ENCODE measurements at places on chromosomes 4 and X.

DNA sequence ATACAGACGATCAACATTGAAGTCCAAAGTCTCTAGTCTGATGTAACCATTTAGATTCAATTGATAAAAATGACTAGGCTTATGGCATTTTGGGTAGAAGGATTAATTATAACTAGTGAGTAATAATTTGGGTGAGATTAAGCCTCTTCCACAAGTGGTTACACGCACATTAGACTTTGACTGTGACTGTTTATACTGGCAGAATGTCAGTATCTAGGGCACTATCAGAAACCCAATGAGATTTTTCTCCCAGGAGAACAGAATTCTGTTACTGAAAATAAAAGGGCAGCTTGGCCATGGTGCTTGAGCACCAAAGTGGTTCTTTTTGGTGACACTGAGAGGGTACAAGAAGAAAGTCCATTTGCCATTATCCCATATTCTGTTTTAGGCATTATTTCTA lies 3.3 kb downstream of the PLS3 start:
- DNase-seq = no peak

DNA sequence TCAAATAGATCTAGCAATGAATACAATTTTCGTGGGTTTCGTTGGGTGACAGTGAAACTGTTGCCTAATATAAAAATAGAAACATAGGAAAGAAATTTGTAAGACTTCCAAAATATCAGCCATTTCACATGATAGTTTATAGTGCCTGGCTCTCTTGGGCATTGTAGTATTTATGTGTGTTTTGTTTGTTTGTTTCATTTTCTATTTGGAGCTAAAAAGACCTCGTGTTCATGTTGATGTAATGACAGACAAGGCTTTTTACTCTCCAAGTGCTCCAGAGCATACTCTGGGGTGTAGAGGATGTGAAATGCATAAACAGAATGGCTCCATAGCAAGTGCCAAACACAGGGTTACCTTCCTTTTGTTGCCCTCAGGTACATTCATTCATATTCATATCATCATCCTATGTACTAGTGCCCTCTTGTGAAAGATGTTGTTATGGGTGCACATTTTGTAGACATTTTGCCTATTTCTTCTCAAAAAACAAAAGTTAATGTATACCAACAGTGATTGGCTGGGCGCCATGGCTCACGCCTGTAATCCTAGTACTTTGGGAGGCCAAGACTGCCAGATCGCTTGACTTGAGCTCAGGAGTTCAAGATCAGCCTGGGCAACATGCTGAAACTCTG lies 100.7 kb upstream of the AMOT start:
- DNase-seq = no peak

GRCh38 chr4:114396808-114397207 lies 201.8 kb upstream of the UGT8 start:
- no peak for DNase-seq

- no peak for DNase-seq
Observed at GRCh38 chr4:107276052-107276451, 239.9 kb upstream of the DKK2 start.

DNA sequence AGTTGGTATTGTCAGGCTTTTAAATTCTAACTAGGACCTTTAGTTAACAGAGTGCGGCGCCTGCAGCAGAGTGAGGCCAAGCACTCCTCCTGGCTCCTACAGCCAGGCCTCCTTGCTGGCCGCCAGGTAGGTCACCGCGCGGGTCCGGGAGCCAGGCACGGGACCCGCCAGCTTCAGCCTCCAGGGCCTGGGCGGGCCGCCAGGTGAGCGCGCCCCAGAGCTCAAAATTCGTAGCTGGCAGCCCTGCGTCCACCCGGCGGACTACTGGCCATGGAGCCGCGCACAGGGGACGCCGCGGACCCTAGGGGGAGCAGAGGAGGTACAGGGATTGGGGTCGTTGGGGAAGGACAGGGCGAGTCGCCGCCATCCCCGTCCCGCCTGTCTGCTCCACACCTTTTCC lies at the start of gene MAGIX:
TSS of gene MAGIX (plus strand) at position 139 of the 400 bp plus-strand sequence. CDS start at position 271, 132 bp downstream.
- no peak for DNase-seq

DNA sequence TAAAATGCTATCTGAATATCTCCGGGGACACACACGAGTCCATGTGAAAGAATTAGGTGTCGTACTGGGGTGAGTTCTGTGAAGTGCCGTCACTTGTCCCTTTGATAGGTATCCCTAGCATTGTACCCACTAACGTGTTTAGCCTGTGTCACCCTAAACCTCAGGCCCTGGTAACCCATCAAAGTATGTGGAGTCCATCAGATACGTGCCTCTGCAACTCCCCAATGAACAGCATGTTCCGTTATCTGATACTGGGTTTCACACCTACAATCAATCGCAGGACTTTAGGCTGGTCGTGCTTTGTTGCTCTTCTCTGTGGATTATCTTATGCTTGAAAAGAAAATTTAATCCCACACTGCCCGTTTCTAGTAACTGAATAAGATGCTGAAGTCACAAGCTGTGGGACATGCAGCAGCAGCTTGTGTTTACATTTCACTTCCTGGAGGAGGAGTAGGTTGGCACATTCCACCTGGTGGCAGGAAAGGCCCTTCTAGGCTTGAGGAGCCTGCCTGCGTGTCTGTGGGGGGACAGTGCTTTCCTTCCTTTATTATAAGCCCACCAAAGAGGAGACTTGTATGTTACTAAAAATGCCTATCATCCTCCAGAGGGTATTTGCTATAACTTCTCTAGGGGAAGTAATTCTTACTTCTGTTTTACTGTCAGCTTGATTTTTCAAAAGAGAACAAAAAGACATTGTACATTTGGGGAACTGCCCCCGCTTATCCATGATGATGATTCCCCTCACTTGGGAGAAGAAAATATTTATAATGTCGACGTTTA lies 127.2 kb downstream of the FNIP2 start:
- no peak for DNase-seq

DNA sequence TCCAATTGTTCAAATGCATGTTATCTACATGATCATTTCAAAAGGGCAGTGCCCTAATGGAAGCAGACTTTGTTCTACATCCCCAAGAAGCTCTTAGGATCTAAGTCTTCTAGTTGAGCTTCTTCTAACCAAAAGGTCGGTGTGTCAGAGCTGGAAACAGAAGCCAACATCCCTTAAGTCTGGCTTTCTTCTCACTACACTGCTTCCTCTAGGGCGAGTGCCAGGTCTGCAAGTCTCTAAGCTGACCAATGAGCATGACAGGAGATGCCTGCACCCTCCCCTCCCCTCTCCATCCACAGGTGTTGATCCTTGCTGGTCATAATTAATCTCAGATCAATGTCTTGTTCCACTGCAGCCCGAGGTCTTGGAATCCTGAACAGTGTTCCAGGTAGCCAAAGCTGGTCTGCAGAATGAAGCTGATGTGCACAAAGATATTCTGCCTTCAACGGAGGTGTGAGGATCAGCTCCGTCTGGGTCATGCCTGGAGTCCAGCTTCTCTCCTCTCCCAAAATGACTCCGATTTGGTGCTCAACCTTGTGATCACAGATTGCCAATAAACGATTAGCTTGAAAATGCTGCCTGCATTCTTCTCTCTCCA lies 44.1 kb downstream of the WDR1 start:
- DNase-seq = no peak

GRCh38 chr4:76302826-76303438 lies 3.6 kb upstream of the STBD1 start:
- DNase-seq = no peak

DNA sequence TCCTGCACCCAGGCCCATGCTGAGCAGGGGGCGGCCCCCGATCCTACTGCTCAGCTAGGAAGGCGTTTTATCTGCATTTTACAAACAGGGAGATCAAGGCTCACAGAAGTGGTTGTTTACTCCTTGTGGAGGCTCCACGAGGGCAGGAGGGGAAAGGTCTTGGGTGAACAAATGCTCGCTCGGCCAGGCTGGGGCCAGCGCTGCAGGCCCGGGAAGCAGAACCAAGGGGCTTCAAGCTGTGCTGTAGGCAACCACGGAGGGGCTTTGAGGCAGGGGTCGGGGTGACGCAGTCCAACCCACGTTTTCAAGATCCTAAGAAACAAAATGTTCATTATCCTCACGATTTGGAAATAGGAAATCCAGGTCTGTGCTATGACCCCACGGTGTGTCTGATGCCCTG lies 125.8 kb downstream of the HMX1 start:
- DNase-seq = no peak
